ENCODE measurements at places on chromosomes 1 and 21.

DNA sequence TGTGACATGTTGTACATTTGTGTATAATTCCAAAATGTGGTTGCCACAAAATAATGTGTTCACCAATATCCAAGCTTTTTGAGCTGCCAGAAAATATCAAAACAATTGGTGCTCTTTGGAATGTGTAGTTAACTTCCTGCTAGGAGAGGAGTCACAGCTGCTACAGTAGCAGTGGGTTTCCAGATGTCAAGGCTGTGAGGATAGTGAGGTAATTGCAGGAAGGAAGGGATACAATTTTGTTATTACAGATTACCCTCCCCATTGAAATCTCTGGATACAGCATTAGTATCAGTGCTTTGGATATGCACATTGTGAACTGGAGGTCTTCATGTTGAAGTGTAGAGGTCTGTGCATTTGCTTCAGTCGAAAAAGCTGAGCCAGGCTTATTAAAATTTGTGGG lies 253.2 kb downstream of the PTPRC start:
- no peak for DNase-seq

- no peak for DNase-seq
Observed at GRCh38 chr1:34054920-34055319, 110.1 kb downstream of the CSMD2 start.

GRCh38 chr1:98057236-98057910 lies 136.5 kb upstream of the DPYD start:
- no peak for DNase-seq

GRCh38 chr1:221612047-221612777 lies 129.7 kb downstream of the DUSP10 start:
- DNase-seq: no peak

DNA sequence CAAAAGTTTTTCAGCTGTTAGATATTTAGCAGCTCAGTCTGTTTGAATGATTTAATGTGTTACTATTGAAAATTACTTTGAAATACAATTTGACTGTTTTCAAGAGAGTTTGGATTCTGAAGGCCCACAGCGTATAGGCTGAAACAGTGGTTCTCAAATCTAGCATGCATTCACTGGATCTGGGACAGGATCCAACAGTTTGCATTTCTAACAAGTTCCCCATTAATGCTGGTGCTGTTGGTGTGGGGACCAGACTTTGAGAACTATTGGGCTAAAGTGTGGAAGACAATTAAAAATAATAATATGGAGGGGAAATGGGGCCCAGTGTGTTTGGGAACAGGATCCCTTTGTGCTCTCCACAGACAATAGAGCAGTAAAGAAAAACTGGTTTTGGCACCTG lies 31.9 kb downstream of the ITSN1 start:
- no peak for DNase-seq

- DNase-seq: no peak
Observed at GRCh38 chr1:218711884-218712674, 366.9 kb downstream of the TGFB2 start.

DNA sequence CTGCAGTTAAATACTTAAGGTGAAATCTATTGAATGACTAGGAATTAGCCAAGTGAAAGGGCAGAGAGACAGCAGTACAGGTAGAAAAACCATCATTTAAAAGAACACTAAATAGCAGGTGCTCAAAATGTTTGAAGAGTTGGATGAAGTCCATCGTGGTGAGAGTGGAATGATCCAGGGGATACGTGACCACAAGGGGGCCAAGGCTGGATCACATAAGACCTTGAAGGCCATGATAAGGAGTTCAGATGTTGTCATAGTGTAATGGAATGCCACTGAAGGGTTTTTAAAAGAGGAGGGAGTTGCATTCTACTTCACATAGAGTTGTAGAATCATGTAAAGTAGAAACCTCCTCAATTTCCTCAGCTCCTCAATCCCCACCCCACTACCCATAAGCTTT lies 34.8 kb upstream of the HOOK1 start:
- DNase-seq: no peak

GRCh38 chr1:197180252-197180878 lies 33.9 kb upstream of the ASPM start:
- DNase-seq: no peak

DNA sequence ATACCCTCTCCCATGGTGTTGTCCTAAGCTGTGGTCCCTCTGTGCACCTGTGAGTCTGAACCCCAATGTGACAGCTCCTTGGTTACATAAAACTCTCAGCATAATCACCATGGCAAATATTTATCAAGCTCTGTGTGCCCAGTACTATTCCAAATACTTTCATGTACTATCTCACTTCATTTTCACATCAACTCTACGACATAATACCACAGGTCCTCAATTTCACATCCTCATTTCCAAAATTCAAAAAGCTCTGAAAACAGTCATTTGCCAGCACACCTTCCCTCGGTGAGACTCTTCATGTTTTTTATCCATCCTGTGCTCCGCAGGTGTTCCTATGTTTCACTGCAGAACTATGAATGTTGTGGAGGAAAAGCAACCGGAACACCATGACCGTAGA lies 12.4 kb upstream of the CREG1 start:
- no peak for DNase-seq

- no peak for DNase-seq
Observed at GRCh38 chr1:5099558-5099957, 445.1 kb downstream of the AJAP1 start.

DNA sequence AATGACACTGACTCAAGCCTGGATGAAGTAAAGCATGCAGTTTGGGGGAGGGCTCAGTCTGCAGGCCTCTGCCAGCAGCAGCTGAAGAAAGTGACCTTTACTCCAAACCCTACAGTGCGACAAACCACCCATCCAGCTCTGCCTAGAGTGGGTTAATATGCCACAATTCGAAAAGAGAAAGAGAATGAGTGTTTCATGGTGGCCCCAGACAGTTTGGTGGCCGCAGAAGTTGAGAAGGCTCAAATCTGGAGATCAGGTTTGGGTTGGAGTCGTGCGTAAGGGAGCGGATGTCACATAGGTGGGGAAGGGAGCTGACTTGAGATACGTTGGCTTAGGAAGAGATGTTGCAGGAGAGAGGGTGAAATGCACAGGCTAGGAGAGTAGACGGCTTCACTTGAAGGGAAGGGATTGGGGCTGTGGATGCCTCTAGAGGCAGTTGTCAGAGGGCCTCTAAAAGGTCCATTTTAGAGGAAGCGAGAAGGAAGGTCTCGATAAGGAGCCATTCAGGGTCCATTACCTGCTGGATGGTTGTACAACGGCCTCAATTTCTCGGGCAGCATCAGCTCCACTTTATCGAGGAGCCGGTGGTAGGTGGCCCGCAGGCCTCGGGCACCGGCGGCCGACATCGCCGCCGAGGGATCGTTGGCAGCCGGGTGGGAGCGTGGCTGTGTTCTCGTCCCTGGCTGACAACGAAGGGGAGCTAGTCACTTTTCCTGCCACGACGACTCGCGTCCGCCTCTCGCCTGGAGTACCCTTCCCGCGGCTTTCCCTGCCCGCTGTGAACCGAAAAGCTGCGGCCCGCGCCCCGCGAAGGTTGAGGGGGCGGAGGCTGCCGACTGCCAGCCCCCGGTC lies 1.0 kb upstream of the DCAF6 start:
- DNase-seq: peak; percentile 54

- DNase-seq: no peak
Observed at GRCh38 chr1:229031061-229031460, 239.8 kb upstream of the RAB4A start.

DNA sequence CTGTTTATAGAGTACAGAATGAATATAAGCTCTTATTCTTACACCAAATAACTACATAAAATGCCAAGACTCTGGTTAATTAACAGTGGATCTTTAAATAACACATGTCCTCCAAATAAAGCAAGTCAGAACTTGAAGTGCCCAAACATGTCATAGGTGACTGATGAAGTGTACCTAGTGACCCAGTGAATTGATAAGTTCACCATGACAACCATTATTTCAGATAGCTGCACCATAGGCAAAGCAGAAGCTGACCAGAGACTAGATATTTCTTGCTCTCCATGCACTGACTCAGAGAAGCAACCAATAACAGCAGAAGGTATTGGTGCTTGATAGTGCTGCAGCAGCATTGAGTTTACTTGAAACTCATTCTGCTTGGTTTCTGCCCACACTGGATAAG lies 192.1 kb downstream of the DUSP10 start:
- DNase-seq: no peak

- no peak for DNase-seq
Observed at GRCh38 chr1:159843459-159843858, 16.8 kb downstream of the SLAMF8 start.

- no peak for DNase-seq
Observed at GRCh38 chr1:218845589-218845988, 328.1 kb upstream of the LYPLAL1 start.
